Urinary bladder (tissue), 4 donors: ENCODE measurements at places on chromosomes 1 and 21. TPM values are rescaled to one million over a fixed set of nuclear protein-coding genes. Genes with fewer than 3 reads are reported as not detected.

- DNase-seq = no peak
Measured at GRCh38 chr21:16863908-16864307, 648.9 kb upstream of the CXADR start.

GRCh38 chr1:91751275-91751674 is 134.7 kb downstream of the TGFBR3 start:
- no peak for DNase-seq

DNA sequence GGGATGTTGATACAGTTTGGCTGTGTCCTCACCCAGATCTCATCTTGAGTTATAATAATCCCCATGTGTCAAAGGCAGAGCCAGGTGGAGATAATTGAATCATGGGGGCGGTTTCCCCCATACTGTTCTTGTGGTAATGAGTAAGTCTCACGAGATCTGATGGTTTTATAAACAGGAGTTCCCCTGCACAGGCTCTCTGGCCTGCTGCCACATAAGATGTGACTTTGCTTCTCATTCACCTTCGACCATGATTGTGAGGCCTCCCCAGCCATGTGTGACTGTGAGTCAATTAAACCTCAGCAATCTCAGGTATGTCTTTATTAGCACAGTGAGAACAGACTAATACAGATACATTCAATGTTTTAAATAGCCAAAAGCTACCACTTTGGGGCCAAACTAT is 41.1 kb downstream of the SLC35F3 start:
- DNase-seq = no peak

DNA sequence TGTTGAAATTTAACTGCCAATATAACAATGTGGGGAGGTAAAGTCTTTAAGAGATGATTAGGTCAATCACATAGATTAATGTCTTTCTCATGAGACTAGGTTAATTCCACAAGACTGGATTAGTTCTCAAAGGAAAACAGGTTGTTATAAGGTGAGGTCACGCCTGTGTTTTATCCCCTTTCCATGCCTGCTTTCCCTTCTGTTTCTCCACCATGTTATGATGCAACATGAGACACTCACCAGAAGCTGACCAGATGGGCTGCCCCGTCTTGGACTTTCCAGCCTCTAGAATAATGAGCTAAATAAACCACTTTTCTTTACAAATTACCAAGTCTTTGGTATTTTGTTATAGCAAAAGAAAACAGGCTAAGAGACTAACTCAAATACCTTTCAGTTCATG is 70.8 kb downstream of the DDAH1 start:
- DNase-seq = no peak

GRCh38 chr1:83819436-83819835 is 179.5 kb downstream of the TTLL7 start:
- no peak for DNase-seq

DNA sequence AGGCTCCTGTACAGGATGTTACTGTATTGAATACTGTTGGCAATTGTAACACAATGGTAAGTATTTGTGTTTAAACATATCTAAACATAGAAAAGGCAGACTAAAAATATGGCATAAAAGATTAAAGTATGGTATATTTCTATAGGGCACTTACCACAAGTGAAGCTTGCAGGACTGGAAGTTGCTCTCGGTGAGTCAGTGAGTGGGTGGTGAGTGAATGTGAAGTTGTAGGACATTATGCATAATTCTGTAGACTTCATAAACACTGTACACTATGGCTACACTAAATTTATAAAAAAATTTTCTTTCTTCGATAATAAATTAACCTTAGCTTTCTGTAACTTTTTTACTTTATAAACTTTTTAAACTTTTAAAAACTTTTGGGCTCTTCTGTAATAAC is 13.7 kb upstream of the TRIM62 start:
- no peak for DNase-seq

DNA sequence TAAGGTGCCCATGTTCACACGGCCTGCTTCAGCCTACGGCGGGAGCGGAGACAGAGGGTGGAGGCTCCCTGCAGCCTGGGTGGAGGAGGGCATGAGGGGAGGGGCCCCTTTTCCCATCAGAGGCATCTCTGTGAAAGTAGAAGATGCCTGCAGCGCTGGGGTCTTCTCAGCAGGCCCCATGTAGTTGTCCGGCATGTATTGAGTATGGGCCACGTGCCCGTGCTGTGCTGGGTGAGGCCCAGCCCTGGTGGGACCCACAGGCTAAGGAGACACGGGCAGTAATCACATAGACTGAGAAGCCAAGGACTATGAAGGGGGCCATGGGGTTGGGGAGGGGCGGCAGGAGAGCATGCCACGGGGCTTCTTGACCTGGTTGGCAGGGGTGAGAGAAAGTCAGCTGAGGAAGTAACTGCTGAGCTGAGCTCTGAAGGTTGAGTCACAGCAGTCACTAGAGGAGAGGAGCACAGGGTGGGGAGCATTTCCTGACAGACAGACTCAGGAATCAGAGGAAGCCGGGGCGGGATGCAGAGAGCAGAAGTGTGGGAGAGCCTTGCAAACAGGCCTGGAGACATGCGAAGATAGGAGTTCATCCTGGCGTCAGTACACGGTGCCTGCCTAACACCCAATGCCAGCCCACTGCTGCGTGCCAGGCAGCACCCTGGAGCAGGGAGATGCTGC is 21.6 kb downstream of the PSEN2 start:
- no peak for DNase-seq

GRCh38 chr1:59415286-59415850 is 118.5 kb downstream of the FGGY start:
- no peak for DNase-seq

CYYR1 gene
- total RNA-seq = 11.4 TPM

DR1 gene
- 47.4 TPM for total RNA-seq

- DNase-seq = no peak
Measured at GRCh38 chr1:238408737-238409136, 518.0 kb upstream of the ZP4 start.

GRCh38 chr1:104874044-104874443 is 1124.3 kb downstream of the AMY1C start:
- DNase-seq = no peak

DNA sequence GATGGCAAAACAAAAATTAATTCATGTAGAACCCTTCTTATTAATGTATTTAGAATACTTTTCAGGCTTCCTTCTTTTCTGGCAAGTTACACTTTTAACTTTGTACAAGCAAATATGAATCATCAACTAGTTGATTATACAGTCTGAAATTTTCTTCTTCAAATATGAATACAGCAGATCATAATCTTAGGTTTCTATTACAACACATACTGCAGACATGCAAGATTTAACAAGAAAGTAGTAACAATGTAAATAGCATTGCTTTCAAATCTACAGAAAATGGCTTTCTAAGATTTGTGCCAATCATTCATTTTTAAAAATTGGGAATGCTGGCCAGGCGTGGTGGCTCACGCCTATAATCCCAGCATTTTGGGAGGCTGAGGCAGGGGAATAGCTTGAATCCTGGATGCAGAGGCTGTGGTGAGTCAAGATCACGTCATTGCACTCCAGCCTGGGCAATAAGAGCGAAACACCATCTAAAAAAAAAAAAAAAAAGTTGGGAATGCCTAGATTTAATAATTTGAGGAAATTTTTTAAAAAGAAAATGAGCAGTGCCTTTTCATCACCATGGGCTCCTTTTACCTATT is 68.4 kb upstream of the DPYD start:
- no peak for DNase-seq

ATAD3C gene
- 0.26 TPM for total RNA-seq

LRRC53 gene
- not detected for total RNA-seq

TAS1R1 gene
- total RNA-seq = not detected

PTPN22 gene
- 2.3 TPM for total RNA-seq

PROK1 gene
- total RNA-seq = not detected

- DNase-seq = no peak
Measured at GRCh38 chr1:244077473-244078220, 26.6 kb downstream of the ZBTB18 start.

IL10RB gene
- total RNA-seq = 31.4 TPM

- no peak for DNase-seq
Measured at GRCh38 chr1:165999826-166000225, 167.0 kb downstream of the FAM78B start.

GRCh38 chr1:8571200-8571984 is 246.0 kb downstream of the RERE start:
- no peak for DNase-seq

CD160 gene
- total RNA-seq = 1.0 TPM

GRCh38 chr1:11054666-11055065 is 5.2 kb downstream of the SRM start:
- no peak for DNase-seq

DNA sequence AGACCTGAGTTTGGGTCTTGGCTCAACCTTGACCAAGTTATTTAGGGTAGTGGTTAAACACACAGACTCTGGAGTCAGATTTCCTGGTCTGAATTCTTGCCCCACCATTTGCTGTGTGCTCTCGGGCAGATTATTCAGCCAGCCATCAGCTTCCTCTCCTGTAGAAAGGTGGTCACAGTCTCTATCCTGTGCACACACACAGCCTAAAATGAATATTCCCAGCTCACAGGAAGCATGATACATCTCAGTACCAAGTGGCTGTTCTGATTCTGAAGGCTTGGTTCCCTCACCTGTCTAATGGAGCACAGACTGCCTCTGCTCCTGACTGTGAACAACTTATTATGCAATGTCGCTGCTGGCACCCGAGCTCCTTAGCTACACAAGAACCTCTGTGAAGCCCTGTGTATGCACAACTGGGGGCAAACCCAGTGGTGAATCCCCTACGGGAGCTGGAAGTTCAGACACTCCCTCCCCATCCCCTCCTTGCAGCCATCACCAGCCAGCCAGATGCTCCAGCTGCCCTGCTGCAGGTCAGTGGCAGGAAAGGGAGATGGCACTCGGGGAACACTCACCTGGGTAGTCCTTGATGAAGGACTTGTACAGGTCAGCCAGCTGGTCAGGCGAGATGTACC is 13.7 kb downstream of the ENO1 start:
- no peak for DNase-seq

GRCh38 chr1:232476538-232476950 is 153.4 kb downstream of the SIPA1L2 start:
- no peak for DNase-seq

DNA sequence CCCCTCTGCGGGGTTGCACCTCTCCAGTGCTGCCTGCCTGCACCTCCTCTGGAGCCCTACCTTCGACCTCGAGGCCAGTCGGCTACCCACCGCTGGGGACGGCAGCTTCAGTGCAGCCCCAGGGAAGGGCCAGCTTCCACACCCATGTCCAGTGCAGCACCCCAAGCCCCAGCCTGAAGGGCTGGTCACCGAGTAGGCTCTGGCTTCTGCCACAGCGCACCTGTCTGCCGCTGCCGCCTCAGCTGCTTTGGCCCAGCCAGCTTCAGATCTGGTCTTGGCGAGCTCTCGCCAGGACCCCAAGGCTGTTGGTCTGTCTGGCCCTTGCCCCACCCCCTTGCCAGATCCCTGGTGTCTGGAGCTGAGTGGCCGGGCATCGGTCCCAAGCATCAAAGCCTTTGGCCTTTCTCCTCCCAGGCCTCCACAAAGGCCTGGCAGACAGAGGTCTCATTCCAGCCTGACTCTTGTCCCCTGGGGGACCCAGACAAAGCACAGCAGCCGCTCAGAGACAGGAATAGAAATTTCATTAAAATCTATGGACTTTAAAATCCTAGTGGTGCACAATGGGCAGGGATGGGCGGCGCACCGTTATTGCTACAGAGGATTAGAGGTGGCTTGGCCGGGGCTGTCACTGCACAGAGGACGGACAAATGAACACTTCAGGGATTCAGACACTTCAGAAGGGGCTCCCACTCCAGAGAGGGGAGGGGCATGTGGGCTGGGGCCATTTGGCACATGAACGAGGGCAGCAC is 4.8 kb downstream of the CCDC24 start:
- no peak for DNase-seq

DNA sequence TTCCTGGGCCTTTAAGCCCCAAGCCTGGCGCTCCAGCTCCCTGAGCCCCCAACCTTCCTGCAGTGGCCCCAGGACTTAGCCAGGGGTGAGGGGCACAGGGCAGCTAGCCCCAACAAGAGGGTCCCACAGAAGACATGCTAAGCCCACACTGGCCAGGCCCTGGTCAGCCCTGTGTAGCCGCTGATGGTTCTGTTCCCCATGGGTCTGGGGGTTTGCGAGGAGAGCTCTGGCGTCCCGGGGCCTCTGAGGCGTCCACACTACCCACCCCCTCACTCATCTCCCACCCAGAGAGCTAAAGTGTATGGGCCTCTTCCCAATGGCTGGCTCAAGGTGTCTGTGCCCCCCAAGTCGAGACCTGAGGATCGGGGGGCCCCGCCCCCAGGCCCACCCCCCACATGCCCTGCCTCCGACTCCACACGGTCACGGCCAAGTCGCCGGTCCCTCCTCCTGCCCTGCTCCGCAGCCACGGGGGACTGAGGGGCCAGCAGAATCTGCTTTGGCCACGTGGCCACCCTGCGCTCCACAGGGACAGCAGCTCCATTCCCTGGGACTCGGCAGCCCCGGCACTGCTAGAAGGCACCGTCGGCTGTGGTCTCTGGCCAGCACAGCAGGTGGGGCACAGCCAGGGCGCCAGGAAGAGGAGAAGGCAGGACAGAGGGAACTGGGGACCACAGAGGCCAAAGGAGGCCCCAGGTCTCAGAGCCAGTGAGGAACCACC is 7.8 kb downstream of the TNFRSF18 start:
- no peak for DNase-seq

ZMYND12 gene
- total RNA-seq = 3.2 TPM

- DNase-seq = no peak
Measured at GRCh38 chr21:21165063-21165645, 166.9 kb downstream of the NCAM2 start.

DNA sequence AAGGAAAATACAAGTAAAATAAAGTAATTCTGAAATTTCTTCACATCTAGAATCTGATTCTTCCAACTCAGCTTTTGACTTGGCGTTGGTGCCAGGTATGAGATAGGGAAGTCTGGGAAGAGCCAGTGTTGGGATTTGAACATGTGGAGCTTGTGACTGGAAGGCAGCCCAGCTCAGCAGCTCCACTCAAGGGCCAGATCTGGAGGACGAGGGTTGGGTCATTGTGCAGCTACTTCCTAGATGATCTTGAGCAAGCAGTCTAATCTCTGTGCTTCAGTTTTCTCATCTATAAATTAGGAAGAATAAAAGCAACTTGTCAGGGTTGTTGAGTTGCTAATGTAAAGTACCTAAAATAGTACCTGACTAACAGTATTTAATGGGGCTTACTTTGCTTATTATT is 5.0 kb downstream of the ADARB1 start:
- no peak for DNase-seq

DNA sequence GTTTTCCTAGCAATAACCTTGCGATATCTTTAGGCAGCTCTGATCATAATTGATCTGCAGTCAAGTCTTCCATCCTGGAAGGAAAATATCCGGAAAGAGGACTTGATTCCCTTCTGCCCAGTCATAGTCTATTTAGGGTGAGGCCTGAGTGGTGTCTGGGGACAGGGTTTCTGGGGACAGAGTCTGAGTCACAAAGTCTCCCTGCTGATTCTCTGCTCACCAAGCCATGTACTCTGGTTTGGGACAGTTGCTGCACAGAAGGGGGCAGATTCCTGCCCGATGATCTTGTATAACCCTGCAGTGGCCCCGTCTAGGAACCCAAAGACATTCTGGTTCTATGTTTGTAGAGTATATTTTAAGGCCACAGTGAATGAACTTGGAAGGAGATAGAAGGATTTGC is 178.8 kb downstream of the KCNJ6 start:
- DNase-seq = no peak
